ENCODE measurements at places on chromosomes 4 and X.
A peak's percentile ranks its signal among the peaks of the same experiment; 100 is the strongest.

- no peak for DNase-seq
These were observed 9.5 kb downstream of the PRMT9 start for GRCh38 chr4:147674496-147674895.

GRCh38 chr4:88196013-88196365 lies 37.5 kb upstream of the ABCG2 start:
- no peak for DNase-seq

DNA sequence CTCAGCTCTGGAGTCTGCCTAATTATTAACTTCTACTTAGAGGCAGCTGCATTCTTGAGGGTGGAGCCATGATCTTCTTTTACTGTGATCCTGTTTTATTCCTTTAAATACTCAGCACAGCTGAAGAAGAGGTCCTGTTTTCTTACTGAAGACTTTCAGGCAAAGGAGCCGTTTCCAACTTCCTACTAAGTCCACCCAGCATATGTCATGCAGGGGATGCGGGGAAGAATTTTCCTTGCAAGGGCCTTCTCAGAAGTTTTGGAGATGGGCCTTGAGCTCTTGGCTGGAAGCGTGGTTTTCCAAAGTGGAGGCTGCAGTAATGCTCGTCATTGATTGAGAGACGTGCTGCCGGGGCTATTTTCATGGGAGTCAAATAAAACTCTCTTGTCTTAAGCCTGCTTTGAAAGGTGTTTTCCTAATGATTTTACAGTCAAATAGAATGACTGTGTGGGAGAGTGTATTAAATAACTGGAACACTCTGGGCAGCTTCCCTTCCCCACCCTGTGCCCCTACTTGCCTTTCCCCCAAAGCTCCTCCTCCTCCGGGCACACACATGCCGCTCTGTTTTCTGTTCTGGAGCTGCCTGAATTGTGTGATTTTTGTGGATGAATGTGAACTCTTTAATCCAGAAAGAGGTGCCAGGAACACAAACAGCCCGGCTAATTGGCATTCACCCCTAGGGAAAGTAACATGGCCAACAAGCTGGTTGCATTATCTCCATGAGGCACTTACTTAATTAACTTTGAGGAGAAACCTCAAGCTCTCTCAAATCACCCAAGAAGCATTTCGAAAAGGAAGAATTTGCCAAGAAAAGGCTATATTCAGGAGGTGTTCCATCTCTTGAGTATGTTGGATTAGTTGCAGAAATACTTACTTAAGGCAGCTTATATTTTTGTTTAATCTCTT lies 28.1 kb downstream of the FGF2 start:
- DNase-seq = no peak

DNA sequence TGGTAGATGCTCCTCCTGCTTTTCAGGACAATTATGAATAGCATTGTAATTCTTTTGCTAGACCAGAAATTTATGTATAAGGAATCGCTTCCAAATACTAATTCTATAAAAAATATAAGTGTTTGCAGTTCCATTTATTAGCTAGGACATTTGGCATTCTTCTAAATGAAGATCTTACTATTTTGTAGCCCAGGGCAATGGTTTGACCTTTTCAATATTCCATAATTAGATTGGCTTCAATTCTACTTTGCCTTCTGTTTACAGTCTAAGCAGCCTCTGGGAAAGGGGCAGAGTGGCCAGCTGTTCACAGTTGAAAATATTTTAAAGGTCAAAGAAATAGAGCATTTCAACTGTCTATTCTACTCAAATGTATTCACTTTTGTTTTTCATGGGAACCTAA lies 912.1 kb upstream of the GRIA3 start:
- no peak for DNase-seq

DNA sequence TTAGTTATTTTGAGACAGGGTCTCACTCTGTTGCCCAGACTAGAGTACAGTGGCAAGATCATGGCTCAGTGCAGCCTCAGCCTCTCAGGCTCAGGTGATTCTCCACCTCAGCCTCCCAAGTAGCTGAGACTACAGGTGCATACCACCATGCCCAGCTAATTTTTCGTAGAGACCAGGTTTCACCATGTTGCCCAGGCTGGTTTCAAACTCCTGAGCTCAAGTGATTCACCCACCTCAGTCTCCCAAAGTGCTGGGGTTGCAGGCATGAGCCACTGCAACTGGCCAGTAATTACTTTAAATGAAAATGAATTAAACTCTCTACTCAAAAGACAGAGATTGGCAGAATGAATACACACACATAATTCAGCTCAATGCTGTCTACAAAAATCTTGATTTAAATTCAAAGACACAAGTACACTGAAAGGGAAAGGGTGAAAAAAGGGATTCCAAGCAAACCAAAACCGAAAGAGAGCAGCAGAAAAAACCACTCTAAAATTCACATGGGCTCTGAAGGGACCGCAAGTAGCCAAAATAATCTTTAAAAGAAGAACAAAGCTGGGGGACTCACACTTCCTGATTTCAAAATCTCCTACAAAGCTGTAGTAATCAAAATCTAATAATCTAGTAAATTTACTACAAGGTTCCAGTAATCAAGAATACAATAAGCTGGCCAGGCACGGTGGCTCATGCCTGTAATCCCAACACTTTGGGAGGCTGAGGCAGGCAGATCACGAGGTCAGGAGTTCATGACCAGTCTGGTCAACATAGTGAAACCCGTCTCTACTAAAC lies 11.8 kb upstream of the SPON2 start:
- DNase-seq = no peak

- DNase-seq = no peak
These were observed 53.3 kb downstream of the RFC1 start for GRCh38 chr4:39312816-39313215.

- DNase-seq = peak; percentile 6
These were observed 686.1 kb downstream of the GLUD2 start for GRCh38 chrX:121733514-121733913.

- no peak for DNase-seq
These were observed 48.2 kb downstream of the MMRN1 start for GRCh38 chr4:89942811-89943210.

- DNase-seq = no peak
These were observed 14.8 kb downstream of the DCAF8L1 start for GRCh38 chrX:27966492-27966891.

GRCh38 chrX:55167124-55167803 lies 52.9 kb upstream of the PAGE5 start:
- DNase-seq = no peak

DNA sequence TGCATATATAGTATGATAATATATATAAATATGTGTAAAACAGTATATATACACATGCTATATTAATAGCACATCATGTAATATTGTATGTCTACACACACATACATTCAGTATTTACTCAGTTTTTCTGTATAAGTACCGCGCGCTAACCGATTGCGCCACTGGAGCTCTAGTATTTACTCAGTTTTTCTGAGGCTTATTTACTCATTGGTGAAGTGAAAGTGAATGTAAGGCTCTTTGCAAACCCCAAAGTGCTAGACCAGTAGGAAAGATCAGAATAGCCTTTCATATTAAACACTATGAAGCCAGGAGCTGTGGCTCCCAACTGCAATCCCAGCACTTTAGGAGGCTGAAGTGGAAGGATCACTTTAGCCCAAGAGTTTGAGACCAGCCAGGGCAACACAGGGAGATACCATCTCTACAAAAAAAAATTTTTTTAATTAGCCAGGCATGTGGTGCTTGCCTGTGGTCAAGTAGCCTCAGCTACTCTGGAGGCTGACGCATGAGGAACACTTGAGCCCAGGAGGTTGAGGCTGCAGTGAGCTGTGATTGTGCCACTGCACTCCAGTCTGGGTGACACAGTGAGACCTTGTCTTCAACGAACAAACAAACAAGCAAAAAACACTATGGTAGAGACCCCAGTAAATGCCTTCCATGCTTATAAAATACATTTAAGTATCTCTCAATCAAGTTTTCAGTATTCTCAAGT lies 125.8 kb downstream of the KIT start:
- peak; percentile 32 for DNase-seq

DNA sequence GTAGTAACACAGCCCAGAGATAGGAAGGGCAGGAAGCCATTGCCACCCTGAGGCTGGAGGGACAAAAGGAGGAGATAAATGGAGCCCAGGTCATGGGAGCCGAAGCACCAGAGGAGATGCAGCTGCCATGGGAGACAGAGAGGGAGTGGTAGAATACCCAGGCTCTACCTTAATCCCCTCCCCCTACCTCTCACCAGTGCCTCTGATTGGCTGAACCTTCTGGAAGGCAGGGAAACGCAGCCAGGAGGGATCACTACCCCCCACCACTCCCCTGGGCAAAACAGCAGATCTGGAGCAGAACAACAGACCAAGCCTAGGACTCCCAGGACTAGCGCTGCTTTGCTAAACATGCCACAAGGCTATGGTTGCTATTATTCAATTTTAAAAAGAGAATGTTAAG lies 114.2 kb downstream of the ZNF827 start:
- no peak for DNase-seq

- no peak for DNase-seq
These were observed 80.4 kb upstream of the BCOR start for GRCh38 chrX:40177942-40178715.

GRCh38 chr4:184653650-184654049 lies 4.1 kb downstream of the PRIMPOL start:
- peak; percentile 12 for DNase-seq

Data from GM04504 (cell line).